ENCODE measurements at places on chromosomes 12 and 14.

DNA sequence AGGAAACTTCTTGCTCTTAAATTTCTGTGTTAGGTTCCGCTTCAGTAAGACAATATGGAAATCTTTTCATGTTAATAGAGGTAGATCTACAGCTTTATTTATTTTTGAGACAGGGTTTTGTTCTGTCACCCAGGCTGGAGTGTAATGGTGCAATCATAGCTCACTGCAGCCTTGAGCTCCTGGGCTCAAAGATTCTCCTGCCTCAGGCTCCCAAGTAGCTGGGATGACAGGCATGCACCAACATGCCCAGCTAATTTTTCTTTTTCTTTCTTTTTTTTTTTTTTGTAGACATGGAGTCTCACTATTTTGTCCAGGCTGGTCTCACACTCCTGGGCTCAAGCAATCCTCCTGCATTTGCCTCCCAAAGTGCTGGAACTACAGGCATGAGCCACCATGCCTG is 70.1 kb downstream of the DAO start:
- no peak for DNase-seq

DNA sequence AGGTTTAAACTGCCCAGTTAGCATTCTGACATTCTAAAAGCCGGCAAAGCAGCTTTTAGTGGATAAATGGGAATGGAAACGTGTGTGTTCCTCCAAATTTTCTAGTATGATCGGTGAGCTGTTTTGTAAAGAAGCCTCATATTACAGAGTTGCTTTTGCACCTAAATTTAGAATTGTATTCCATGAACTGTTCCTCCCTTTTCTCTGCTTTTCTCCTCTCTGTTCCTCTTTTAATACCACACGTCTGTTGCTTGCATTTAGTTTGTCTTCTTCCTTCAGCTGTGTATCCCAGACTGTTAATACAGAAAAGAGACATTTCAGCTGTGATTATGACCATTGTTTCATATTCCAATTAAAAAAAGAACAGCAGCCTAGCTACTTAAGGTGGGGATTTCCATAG is 10.7 kb downstream of the DYRK2 start:
- DNase-seq = no peak

DNA sequence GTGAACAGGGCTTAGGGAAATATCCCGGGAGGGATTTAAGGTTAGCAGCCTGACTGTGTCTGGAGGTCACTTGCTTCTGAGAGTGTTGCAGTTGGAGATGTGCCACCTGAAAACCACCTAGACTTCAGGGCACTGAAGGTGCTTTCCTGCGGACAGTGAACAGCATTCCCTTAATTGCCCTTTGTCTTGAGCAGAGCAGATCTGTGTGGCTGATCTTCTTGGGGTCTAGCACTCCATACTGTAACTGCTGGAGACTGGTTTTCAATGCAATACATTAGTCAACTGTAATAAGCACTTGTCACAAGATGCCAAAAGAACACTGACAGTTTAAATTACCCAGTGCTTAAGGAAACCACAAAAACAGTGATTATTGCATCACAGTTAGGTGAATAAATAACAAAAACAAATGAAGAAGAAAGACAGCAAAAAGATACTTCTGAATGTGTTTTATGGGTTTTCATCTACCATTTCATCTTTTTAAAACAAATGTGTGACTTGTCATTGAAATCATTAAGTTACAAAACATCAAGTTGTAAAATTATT is 111.8 kb downstream of the PRIMA1 start:
- DNase-seq = no peak

- no peak for DNase-seq
Measured at GRCh38 chr12:6364044-6364374, 11.4 kb downstream of the SCNN1A start.

DNA sequence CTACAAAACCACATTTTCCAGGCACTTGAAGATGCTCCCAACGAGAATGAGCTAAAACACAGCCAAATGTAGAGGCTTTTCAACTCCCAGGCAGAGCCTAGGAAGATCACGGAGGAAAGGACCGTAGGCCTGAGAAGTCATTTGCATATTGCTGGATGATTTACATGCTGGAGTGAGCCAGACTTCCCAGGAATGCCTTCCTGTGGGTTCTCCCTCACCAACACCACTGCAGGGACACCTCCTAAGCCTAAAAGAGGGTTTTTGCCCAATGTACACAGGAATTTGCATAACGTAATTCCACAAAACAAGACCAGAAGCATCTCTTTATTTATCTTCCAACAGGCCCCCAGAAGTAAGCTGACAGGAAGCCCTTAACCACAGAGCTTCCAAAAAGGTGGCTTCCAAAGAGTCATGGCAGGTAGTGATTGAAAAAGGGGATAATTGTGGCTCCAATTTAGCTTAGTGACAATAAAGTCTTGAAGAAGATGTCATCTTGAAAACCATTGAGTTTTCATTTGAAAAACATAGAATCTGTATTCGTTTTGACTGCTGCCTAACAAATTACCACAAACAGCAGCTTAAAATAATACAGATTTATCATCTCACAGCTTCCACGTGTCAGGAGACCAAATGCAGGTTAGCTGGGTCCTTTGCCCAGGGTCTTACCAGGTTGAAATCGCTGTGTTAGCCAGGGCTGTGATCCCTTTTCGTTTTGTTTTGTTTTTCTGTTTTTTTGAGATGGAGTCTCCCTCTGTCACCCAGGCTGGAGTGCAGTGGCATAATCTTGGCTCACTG is 116.2 kb downstream of the EGLN3 start:
- DNase-seq = no peak

- DNase-seq = no peak
Measured at GRCh38 chr12:105480162-105480561, 149.7 kb downstream of the C12orf75 start.

Measured in right atrium auricular region (tissue), 2 donors.